HT-29 (cell line): ENCODE measurements at places on chromosomes 3 and 15.

DNA sequence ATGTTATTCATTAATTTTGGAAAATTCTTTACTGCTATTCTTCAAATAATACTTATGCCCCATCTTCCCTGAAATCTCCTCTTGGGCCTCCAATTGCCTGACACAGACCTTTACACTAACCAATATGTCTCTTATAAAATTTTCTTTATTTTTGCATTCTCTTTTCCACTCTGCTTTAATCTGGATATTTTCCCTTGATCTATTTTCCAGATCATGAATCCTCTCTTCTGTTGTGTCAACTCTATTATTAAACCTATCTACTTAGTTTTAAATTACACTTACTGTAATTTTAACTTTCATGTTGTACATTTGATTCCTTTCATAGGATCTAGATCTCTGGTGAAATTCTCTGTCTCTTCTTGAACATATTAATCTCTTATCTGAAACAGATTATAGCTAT lies 278.7 kb downstream of the FHIT start:
- DNase-seq: no peak

- DNase-seq: peak; percentile 56
Measured at GRCh38 chr3:190131329-190131728, 10.6 kb upstream of the P3H2 start.

GRCh38 chr3:5319454-5319853 lies 131.9 kb downstream of the EDEM1 start:
- DNase-seq: no peak

GRCh38 chr15:39192979-39193560 lies 387.8 kb upstream of the THBS1 start:
- DNase-seq: no peak

GRCh38 chr3:47884603-47885002 lies 81.7 kb downstream of the DHX30 start:
- no peak for DNase-seq

- DNase-seq: no peak
Measured at GRCh38 chr3:3315846-3316245, 136.4 kb upstream of the CRBN start.

GRCh38 chr3:113764698-113765097 lies 17.9 kb downstream of the ATP6V1A start:
- DNase-seq: no peak

DNA sequence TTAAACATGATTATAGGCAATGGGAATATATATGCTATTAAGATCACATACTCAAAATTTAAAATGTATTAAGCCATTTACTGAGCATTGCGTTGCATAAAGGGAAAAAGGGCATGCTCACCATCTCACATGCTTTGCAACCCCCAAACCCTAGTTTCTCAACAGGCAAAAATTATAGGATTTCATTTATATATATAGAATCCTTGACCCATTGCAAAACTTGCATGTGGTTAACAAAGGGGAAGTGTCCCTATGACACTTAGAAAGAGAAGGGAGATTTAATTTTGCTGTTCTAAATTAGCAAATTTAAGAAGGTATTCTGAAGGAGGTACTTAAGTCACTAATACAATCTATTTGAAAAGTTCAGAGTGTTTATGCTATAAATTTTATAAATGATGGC lies 837.8 kb downstream of the DIPK2A start:
- no peak for DNase-seq

DNA sequence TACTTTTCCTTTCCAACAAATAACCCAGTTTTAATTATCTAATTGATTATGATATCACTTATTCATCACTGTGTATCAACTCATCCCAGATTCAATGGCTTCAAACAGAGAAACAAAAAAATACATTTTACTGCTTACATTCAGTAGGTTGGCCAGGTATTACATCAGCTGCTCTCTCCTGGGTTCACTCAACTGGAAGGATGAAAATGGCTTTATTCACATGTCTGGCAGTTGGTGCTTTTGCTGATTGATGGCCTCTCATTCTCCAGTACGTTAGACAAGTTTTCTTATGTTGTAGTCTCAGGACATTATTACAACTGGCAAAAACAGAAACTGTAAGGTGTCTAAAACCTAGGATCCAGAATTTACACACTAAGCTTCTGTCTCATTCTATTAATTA lies 811.0 kb upstream of the ALCAM start:
- DNase-seq: no peak

GRCh38 chr15:52294881-52295420 lies 653 bp downstream of the MYO5C start:
- DNase-seq: peak; percentile 67

DNA sequence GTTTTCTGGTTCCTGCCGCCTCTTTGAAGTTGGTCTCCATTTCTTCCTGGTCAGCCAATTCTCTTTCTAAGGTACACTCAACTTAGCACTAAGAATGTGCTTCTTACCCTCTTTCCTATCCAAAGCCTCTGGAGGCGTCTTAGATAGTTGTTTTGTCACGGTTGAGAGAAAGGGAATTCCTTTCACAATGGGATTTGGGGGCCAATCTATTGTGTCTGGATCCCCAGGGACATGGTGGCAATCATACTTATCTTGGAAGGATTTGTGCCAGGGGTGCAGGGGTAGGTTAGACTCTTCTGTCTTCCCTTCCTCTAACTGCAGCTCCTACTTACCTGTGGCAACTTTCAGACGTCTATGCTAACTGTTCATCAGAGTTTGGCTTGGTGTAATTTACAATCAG lies 287.1 kb downstream of the SOX2 start:
- no peak for DNase-seq

- peak; percentile 51 for DNase-seq
Measured at GRCh38 chr3:194447161-194447560, 39.6 kb downstream of the ATP13A3 start.

DNA sequence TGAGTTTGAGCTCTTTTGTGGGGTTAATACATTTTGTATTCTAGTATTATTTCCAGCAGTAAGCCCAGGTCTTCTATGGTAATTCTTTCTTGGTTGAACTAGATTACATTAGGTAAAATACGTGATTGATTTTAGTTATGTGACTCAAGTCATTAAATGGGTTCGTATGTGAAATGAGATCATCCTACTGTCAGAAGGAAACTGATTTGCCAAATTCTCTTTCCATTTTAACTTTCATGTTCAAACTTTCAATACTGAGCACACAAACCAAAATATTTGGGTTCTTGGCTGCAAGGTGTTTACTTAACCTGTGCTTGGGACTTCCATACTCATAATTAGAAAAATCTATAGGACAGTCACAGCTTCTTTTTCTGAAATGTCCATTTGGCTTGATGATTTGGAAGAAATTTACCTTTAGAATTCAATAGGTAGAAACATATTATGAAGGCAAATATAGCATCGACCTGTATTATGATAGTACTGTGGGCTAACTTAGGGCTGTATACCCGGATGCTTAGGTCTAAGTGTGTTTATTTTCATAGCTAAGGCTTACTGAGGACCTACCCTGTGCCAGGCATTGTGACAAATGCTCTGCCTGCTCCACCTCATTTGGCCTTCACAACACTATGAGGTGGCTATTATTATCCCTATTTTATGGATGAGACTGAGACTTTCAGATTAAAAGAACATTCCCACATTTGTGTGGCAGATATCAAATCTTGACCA lies 631.8 kb upstream of the GRM7 start:
- DNase-seq: no peak

- DNase-seq: peak; percentile 16
Measured at GRCh38 chr15:77455696-77456321, 35.1 kb downstream of the HMG20A start.

- no peak for DNase-seq
Measured at GRCh38 chr3:136381051-136381450, 130.9 kb downstream of the PCCB start.

DNA sequence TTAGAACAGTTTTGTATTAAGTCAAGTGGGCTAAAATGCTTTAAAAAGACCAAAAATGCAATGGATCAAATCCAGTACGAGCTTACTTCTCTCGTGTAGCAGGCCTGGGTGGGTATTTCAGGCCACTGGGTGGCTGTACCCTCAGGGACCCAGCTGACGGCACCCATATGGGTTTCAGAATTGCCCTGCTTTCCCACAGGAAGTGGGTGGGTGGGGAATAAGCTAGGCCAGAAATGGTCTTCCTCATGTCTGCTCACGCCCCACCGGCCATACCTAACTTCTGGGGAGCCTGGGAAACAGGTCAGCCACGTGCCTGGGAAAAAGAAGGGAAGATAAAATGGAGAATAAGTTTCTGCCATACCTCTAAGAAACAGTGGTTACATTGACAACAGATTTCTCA lies 20.3 kb downstream of the GPR160 start:
- no peak for DNase-seq

GRCh38 chr3:29720665-29721064 lies 439.8 kb downstream of the RBMS3 start:
- DNase-seq: no peak

DNA sequence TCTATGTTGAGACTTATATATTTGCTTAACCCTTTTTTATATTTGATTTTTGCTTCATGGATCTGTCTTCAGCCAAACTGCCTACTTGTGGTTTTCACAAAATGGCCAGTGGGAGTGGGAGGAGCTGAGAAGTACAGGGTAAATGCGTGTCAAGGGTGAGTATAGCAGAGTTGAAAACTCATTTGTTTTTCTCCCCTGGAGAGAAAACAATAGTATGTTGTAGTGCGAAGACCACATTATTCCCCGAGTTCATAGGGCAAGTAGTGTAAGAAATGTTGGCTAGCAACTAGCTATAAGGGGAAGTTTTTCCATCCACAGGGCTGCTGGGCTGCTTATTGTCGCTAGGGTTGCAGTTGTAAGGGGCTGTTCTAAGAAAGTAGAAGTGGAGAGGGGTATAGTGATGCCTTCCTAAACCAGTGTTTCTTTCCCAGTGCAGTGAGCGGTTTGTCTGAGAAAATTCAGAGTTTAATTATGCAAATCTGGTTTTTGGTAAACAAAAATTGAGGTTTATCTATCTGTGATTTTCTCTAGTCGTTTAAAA lies 153.8 kb upstream of the AZI2 start:
- no peak for DNase-seq

GRCh38 chr15:34014556-34014955 lies 24.4 kb downstream of the AVEN start:
- DNase-seq: no peak

- peak; percentile 92 for DNase-seq
Measured at GRCh38 chr3:152258448-152259393, 10.0 kb upstream of the MBNL1 start.

GRCh38 chr15:85704720-85705429 lies 89.8 kb downstream of the KLHL25 start:
- no peak for DNase-seq

GRCh38 chr3:98556164-98557130 lies 24.7 kb downstream of the GPR15 start:
- DNase-seq: no peak

DNA sequence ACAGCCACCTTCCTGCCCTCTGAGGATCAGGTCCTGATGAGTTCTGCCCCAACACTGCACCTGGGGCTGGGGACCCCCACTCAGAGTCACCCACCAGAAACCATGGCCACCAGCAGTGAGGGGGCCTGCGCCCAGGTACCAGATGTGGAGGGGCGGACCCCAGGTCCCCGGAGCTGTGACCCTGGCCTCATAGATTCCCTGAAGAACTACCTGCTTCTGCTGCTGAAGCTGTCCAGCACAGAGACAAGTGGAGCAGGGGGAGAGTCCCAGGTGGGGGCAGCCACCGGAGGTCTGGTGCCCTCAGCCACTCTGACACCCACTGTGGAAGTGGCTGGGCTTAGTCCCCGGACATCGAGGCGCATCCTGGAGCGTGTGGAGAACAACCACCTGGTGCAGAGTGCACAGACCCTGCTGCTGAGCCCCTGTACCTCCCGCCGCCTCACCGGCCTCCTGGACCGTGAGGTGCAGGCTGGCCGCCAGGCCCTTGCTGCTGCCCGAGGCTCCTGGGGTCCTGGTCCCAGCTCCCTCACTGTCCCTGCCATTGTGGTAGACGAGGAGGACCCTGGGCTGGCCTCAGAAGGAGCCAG lies 27.0 kb upstream of the SLC28A1 start:
- DNase-seq: no peak

DNA sequence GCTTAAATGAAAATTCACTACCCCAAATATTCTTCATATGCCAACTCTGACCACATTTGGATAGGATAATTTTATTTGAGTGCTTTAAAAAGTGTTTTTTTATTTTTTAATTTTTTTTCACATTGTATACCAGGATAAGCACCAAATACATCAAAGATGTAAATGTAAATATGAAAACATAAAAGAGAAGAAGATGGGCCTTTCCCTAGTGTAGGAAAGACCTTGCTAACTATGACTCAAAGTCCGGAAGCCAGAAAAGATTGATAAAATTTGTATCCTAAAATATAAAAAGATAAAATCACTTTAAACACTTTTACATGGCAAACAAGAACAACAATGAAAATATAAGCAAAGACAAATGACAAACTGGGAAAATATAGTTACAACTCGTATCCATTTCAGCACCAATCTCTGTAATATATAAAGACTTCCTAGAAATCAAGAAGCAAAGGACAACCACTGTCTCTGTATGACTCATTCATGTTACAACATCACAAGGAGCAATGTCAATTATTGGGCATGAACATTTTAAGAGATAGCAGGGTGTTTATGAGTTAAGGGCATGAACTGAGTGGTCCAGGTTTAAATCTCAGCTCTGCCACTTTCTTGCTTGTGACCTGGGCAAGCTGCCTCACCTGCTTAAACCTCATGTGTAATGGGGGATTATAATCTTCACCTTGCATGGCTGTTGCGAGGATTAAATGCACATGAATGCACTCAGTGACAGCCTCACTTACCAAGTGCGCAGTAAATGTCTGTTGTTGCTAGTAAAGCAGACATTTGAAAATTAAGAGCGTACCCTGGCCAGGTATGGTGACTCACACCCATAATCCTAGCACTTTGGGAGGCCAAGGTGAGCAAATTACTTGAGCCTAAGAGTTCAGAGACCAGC lies 25.3 kb upstream of the ARHGEF3 start:
- DNase-seq: no peak

GRCh38 chr3:69299344-69299743 lies 86.5 kb downstream of the FRMD4B start:
- no peak for DNase-seq

GRCh38 chr3:30657914-30658313 lies 51.5 kb downstream of the TGFBR2 start:
- no peak for DNase-seq

DNA sequence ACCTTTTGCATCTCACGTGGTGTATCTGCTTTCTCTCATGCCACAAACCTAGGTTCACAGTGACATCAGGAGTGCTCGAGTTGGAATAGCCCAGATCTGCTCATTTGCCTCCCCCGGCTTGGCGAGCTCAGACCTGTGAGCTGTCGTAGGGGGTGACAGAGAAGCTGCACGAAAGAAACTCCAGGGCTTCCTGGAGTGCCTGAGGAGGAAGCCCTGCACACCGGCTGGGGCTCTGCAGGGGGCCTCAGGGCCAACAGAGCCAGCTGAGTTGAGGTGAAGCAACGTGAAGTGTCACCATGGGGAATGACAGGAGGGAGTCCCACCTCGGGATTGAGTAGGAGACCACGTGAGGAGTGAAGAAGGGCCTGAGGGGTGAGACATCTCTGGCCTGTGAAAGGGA lies 62.5 kb downstream of the RPN1 start:
- DNase-seq: no peak

DNA sequence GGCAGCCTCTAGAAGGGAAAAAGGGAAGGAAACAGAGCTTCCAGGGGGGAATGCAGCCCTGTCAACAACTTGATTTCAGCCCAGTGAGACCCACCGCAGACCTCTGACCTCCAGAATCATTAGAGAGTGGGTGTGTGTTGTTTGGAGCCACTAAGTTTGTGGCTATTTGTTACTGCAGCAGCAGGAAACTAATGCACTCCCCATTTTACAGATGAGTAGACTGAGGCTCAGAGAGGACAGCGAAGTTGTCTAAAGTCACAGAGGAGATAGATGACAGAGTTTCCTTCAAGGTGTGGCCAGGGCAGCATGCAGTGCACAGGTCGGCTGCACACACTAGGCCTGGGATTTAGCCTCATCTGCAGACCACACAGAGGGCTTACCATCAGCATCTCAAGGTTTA lies 81.8 kb upstream of the ALDH1L1 start:
- no peak for DNase-seq
